Stimulated activated CD8-positive, alpha-beta memory T cell treated with anti-CD3 and anti-CD28 coated beads, Interleukin-7, amount 100 ng/mL, for 48 hours (primary cell): ENCODE measurements at places on chromosomes 12 and 14.

DNA sequence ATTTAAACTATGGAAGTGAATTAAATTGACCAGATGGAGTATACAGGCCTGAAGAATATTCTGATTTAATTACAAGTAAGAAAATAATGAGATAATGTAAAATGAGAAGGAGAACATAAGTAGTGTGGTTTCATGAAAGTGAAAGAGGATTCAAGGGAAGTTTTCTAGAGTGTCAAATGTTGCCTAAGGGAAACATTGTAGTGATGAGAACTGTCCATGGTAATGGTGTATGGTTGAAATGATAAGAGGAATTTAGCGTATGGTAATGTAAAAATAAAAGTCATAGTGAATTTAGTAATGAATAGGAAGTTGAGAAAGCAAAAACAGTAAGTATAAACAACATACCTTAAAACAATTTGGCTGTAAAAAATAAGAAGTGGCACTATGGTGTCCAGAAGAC lies 1954.6 kb upstream of the FLRT2 start:
- no peak for DNase-seq

DNA sequence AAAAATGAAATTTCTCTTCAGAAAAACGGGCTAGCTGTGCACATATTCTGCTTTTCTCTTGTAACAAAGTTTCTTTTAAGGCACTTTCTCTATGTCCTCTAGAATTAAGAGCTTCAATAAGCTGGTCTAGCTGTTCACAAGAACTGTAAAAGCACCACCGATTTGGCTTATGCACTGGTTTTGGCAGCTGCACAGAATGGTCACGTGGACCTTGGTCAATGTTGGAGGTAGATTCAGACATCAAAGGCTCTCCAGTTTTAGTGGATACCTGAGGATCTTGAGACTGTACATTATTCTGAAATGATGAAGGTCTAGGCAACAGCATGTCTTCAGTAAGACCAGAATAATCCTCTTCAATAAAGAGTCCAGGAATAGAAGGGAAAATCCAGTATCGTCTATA lies 61.5 kb upstream of the CFL2 start:
- DNase-seq: no peak

DNA sequence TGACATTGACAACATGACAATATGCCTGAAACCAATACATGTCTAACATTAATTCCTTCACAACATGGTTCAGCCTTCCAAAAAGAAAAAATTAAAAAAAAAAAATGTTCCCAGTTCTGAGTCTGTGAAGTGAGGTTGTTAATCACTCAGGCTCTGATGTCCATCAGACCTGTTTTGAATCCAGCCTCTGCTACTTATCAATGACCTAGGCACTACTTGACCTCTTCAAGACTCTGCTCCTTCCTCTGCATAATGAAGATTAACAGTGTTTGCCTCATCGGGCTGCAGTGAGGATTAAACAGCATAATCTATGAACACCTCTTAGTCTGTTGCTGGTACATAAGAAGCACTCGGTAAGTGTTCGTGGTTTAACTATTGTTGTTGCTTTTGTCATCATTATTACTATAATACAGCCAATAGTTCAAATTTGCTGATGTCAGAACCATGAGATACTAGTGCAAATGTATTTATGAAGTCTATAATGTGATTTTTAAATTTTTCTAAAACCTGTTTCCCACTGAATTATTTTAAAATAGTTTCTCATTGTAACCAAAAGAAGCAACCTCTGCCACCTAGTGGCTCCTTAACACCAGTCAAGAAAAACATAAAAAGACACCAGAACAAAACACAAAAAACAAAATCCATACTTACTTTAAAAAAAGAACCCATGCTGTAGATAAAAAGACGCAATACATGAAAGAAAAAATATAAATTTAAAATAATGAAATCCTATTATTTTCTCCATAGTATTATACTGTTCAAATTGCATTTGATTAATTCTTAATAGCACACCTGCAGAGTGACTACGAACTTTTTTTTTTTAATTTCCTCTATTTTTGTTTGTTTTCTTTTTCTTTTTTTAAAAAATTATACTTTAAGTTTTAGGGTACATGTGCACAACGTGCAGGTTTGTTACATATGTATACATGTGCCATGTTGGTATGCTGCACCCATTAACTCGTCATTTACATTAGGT lies 20.3 kb upstream of the TMX1 start:
- no peak for DNase-seq

DNA sequence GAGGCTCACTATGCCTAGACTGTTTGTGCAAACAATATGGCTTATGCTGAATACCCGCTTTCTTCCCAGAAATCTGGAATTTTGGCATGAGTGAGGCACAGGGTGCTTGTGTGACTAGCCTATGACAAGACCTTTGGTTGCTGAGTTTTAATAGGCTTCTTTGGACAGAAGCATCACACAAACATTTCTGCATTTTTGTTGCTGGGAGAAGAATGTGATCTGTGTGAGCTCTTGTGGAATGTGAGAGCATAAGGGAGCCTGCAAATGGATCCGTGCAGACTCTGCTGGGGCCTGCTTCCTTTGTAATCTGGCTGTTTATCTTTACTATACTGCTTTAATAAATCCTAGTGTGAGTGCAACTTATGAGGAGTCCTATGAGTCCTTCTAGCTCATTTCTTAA lies 83.0 kb upstream of the ZDHHC17 start:
- no peak for DNase-seq

DNA sequence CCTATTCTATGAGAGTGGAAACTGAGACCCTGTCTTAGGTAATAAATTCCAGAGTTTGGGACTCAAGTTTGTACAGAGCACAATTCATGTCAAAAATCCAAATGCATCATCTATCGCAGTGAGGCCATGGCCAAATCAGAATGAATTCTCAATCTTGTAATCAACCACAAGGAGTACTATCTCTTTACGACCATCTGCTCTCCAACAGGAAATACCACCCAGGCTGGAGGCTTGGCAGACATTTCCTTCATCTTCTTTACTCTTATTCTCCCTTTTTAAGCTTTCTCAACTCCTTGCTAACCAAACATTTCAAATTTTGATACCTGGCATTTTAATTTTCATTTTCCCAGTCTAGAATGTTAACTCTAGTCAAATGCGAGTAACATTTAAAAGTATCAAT lies 32.7 kb upstream of the RNU6-7 start:
- DNase-seq: no peak

DNA sequence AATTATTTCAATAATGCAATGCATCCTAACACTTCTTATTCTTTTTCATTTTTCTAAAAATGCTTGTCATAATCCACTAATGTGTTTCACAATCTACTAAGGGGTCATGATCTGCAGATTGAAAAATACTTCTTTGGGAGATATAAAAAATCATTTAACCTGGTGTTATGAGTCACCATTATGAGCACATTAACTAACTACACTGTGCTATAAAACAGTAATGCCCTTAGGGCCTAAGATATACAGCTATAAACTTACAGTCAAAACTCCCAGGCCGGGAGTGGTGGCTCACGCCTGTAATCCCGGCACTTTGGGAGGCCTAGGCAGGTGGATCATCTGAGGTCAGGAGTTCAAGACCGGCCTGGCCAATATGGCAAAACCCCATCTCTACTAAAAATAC lies 14.2 kb downstream of the ATXN2 start:
- DNase-seq: no peak

- DNase-seq: no peak
Observed at GRCh38 chr12:1595026-1595561, 713 bp upstream of the FBXL14 start.

DNA sequence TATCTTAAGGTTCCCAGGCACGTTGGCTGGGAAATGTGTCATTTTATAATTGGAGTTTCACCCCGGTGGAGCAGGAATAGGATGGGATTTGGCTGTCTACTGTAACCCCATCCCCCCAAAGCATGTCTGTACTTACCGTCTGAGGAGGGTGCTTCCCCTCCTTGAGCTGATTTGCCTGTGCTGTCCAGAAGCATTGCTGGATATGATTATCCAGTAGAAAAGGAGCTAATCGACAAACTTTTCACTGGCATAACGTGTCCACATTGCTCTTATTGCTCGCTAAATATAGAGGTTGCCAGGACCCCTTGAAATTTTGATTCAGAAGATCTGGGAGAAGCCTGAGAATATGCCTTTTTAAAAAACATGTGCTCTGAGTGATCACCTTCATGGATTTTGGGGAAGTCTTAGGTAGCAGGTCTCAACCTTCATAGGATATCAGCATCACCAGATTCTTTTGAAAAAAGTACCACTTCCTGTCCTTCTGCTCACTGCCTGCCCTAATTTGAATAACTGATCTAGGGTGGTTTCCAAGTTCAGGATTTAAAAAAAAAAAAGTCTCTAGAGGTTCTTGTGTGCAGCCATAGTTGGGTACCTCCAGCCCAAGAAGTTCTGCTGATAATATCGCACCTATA lies 80.4 kb upstream of the KCNA1 start:
- no peak for DNase-seq

DNA sequence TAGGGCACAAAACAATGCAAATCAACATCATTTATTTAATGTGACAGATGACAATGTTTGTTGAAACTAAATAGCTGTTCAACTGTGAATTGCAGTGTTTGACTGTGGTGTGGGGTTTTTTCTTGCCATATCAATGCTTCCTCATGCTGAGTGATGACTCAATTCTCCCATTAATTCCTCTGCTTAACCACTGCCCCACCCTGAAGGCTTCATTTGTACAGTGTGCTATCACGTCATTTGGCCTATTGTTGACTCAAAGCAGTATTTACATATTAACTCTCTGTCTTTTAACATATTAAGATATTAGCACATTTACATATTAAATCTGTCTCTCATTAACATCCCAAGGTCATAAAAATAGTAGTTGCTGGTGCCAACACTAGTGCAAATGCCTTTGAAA lies 164.8 kb upstream of the NRXN3 start:
- no peak for DNase-seq

- peak; percentile 99 for DNase-seq
Observed at GRCh38 chr14:103715052-103716000, at the start of the genes XRCC3 and ZFYVE21. Gene XRCC3 (minus strand): TSS chr14:103715451. CDS start chr14:103711087, 4,364 bp downstream. Gene ZFYVE21 (plus strand): TSS chr14:103715810. CDS start chr14:103715842, 32 bp downstream.

GRCh38 chr14:89724628-89724960 lies 229.9 kb downstream of the EFCAB11 start:
- DNase-seq: no peak

GRCh38 chr12:230925-231671 lies 17.1 kb upstream of the SLC6A12 start:
- DNase-seq: no peak

- no peak for DNase-seq
Observed at GRCh38 chr14:74697543-74697942, 15.3 kb downstream of the AREL1 start.

DNA sequence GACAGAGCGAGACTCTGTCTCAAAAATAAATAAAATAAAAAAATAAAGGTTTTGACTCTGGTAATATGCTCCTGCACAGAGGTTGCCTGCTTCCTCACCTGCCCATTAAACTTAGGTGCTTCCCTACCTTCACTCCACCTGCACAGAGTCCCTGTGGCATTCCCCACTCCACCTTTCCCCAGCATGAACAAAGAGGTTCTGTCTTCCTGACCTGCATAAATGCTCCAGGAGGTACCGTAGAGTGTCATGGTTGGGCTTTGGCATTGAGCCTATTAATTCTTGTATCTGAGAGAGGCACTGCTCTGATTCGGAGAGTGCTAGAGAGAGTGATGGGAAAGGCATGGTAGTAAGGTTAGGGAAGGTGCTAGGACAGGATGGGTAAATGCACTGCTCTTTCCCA lies 6.3 kb downstream of the ARHGAP9 start:
- DNase-seq: no peak

GRCh38 chr12:22209422-22209821 lies 125.1 kb downstream of the ST8SIA1 start:
- DNase-seq: no peak

DNA sequence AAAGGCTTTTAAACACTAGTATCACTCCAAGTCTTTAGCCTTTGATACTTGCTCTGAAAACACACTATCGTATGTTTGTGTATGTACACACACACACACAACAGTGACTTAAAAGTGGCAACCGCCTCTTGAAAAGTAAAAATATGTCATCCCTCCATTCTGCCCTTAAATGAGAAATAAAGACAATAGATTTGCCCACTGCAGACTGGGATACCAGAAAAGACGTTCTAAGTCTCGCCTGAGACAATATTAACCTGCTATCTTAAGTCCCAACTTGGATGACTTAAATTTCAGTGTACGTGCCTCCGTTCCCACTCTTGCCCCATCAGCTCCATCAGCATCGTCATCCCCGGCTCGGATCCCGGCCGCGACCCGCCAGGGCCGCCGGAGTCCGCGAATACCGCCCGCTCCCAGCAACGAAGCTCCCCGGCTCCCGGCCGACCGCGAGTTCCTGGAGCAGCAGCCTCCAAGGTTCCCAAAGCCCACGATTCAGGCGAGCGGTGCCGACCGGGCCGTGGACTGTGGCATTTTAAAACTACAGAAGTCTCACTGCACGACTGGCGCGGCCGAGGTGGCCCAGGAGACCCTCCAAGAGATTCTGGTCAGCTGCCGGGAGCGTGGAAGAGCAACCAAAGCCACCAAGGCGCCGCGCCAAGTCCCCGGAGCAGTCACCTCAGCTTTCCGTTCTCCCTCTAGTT lies 2.8 kb upstream of the ARID2 start:
- DNase-seq: no peak

DNA sequence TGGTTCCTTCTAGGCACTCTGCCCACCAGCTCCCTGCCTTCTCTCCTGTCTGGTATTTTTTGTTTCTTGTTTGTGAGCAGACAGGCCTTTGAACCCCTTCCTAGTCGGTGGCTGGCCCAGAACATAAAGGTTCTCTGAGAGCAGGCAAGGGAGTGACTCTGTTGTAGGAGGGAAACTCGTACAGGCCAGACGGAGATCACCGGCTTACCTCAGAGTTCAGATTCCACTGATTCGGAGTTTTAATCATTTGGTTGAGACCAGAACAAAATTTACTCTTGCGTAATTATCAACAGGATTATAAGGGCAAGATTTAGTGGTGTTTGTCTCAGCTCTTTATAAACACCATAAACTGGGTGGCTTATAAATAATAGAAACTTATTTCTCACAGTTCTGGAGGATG lies 128.3 kb downstream of the PLXNC1 start:
- DNase-seq: no peak

DNA sequence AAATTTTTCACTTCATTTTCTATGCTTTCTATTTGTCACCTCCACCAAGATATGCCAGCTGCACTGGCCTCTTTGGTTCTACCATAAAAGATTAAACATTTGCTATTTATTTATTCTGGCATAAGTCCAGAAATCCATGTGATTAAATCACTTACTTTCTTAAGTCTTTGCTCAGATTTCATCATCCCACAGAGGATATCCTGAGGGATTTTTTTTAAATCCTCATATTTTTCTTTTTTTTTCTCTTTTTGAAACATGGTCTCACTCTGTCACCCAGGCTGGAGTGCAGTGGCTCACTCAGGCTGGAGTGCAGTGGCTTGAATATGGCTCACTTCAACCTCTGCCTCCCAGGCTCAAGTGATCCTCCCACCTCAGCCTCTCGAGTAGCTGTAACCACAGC lies 645.4 kb upstream of the ATXN7L3B start:
- DNase-seq: no peak

DNA sequence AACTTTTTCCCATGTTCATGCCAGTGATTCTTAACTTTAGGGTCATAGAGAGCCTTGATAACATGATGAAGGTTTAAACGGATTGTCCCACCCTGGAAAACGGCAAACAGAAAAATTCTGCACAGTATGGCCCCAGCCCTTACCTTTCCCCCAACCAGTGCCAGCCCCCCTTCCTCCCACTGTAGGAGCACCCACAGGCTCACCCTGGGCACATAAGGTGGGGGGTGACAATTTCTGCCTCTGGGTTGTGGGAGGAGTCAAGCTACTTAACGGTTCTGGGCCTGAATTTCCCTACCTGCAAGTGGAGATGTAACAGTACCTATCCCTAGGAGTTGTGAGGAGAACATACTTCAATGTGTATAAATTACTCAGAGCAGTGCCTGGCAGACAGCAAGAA lies 18.0 kb downstream of the XRCC3 start:
- DNase-seq: no peak
